ENCODE measurements at places on chromosomes 16 and 17.

GRCh38 chr17:50127697-50128361 is 2.1 kb downstream of the SAMD14 start:
- no peak for DNase-seq

DNA sequence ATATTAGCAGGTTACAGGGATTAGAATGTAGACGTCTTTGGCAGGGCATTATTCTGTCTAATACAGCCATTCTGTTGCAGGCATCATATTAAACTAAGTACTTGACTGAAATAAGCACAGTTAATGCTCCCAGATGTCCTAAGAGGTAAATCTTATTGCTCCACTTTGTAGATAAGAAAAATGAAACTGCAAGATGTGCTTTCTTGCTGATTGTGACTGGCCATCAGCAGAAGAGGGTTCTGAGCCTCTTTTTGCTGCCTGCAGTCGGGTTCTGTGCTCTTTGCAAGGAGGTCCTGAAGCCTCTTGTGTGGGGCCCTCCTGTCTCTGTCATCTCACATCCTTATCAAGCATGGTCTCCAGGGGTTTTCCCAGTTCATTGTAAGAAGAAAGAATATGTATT is 167.1 kb downstream of the KCNJ2 start:
- DNase-seq: no peak

- DNase-seq: no peak
Observed at GRCh38 chr17:77096570-77097214, 44.1 kb upstream of the SEC14L1 start.

GRCh38 chr17:1003633-1003971 is 6.7 kb downstream of the TIMM22 start:
- DNase-seq: no peak

DNA sequence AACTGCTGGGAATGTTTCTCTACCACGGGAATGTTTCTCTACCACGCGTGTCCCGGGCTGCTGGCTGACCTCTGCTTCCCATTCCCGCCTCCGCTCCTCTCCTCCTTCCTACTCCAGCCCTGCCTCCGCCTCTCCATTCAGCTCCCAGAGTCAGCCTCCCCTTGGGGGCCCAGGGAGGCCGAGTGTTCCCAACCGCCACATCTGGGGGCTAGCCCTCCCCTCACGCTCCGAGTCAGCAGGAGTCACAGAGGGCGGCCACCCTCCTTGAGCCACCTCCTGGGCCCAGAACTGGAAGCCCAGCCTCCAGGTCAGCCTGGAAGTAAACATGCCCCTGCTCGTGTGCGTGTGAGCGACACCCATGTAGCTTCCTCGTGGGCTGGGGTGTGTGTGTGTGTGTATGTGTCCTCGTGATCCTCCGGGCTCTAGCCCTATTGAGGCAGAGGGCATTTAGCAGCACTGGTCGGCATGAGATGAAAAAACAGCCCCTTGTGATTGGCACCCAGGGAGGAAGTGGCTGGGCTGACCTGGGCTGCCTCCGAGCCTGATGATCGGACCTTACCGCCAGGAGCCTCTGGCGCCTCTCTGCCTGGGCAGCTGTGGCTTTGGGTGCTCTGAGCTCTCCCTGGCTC is 7.3 kb downstream of the CYGB start:
- DNase-seq: no peak

DNA sequence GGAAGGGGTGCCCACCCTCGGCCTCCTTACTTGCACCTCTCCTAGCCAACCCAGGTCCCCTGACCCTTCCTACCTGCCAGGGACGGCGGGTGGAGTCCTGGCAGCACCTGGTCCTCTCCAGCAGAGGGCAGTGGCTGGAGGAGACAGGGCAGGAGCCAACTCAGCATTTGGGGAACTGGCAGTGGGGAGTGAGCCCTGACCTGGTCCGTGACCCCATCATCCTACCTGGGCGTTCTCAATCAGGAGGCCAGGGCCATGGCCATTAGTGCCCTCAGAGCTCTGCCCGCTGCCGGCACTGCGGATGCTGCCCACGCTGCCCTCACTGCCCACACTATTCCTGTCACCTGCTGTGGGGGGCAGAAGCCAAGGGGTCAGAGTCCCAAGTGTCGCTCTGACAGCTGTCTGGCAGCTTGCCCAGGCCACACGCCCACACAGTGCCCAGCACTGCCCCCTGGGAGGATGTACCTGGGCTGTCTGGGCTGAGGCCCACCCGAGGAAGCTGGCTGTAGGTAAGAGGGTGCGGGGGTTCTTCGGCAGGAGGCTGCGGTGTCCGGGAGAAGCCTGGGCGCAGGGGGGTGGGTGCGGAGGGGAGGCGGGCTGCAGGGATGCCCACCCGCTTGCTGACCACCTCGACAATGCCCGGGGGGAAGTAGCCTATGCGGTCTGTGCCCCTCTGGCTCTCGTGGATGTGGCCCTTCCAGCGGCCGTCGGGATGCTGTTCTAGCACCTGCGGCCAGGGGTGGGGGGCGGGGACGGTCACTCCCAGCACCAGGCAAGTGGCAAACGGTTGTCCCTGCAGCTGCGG is 10.8 kb downstream of the CASKIN2 start:
- DNase-seq: no peak
